ENCODE measurements at places on chromosomes 6 and 20.

GRCh38 chr6:112501705-112502104, 154.6 kb downstream of the RFPL4B start:
- no peak for DNase-seq

DNA sequence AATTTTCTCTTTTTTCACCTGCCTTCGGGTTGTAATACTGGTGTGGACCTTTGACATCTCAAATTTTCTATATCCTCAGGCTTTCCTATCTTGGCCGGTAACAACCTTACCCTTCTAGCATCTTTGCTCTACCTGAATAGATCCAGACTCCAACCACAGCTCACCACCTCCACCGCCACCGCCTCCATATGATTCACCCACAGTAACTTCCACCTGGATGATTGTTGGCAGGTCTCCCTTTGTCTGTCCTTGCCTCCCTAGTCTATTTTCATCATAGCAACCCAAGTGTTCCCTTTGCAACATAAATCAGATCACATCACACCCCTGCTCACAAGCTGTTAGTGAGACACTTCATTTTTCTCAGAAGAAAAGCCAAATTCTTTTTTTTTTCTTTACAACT, 525.8 kb upstream of the POU3F2 start:
- no peak for DNase-seq

GRCh38 chr20:58898629-58899408, 46.3 kb downstream of the GNAS start:
- DNase-seq: no peak

- no peak for DNase-seq
Observed at GRCh38 chr6:113331021-113331420, 526.1 kb upstream of the MARCKS start.

GRCh38 chr20:51622004-51622874, 79.7 kb upstream of the NFATC2 start:
- DNase-seq: no peak

GRCh38 chr6:137291441-137291840, 72.3 kb upstream of the IFNGR1 start:
- DNase-seq: no peak

DNA sequence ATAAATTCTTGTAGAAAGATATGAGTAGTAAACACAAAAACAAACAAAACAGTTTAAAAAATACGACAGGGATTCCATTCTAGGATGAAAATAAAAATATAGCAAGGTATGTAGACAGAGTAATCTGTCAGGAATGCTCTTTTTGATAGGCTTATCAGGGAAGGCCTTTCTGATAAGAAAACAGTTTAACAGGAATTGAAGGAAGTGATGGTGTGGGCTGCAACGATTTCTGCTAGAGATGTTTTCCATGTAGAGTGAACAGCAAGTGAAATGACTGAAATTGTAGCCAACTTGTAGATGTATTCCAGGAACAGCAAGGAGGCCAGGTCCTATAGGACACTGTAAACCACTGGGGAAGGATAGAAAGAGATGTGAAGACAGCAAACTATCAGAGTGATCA, 689.7 kb upstream of the GJE1 start:
- no peak for DNase-seq

- DNase-seq: no peak
Observed at GRCh38 chr6:82216549-82216948, 31.0 kb downstream of the IBTK start.

DNA sequence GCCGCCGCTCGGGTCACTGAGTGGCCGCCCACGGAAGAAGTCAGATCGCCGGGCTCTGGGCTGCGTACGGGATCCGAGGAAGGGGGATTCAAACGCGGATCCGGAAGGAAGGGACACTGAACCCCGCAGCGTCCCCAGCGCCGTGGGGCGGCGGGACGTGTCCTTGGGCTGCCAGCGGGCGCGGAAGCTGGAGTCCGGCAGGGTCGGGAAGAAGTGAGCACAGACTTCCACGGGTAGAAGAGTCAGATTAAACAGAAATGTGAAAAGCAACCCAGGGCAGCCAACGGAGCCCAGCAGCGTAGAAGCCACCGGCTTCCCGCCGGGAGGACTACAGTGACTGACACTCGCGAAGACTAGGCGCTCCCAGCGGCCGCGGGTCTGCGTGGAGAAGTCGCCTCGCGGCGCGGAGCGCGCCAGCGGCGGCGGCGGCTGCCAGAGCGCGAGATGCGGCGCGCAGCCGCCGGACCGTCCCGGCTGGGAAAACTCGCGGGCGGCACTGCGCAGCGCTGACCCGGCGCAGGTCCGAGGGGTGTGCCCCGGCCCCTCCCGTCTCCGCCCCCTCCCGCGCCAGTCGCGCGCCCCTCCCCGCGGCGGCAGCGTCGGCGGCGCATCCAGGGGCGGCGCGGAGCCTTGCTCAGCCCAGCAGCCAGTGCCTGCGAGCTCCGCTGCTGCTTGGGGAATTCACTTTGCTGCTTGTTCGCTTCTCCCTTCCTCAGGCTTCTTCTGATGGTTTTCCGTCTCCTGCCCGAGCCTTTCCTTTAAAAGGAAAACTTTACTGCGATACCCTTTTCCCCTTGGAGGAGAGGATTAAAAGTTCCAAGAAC, at the start of gene SAMD5:
Gene SAMD5 (plus strand): TSS at position 649 of the 824 bp plus-strand sequence. CDS start 239 bp downstream, outside the sequence.
- peak; percentile 67 for DNase-seq

DNA sequence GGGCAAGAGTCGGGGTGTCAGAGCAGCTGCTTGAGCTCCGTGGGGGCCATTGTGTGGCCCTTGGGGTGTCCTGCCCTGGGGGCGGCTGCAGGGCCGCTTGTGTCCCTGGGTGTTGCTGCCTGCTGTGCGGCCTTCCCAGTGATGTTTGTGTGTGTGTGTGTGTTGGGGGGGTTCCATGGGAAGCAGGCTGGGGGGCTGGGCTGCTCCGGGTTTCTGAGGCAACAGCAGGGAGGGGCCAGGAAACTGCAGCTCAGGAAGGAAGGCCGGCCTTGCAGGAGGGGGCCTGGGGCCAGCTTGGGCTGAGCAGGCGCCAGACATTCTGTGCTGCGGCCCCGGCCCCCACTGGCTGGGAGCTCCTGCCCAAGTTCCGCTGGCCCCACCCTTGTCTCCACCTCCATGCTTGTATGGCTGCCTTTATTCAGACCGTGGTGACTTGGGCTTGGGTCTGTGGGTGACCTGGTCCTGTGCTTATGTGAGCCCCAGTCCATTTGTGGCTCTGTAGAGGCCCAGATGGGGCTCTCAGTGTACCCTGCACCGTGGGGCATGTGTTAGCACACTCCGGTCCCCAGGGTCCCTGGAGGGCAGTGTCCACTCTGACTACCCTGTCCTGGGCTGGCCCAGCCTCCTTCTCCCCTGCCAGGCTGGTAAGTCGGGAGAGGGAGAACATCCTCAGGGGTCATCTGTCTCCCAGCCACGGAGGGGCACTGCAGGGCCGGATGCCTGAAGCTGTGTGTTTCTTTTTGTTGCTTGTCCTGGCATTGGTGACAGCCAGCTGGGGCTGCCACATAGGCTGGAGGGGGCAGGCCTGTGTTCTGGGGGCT, 4.6 kb upstream of the SOX18 start:
- DNase-seq: no peak

DNA sequence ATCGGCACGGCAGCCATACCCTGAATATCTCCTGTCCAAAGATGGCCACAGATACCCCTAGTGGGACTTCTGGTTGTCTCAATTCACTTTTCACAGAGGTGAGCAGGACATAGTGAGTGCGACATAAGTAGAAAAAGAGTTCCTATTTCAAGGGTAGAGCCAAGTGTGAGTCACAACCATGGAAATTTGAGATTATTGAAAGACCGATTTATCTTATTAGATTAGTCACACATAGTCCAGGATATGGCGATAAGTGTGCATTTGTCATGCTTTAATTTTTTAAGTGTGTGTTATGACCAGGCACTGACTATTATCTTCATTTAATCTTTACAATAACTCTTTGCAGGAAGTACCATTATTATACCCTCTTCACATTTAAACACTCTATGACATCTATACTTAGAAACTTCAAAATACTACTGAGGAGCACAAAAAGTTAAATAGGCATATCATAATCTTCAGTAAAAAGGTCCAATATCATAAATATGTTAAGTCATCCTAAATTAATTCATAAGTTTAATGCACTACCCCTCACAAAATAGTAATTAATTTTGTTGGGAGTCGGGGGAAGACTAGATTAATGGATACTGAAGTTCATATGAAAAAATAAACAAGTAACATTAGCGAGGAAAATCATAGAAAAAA, 13.4 kb upstream of the TNFAIP3 start:
- no peak for DNase-seq

DNA sequence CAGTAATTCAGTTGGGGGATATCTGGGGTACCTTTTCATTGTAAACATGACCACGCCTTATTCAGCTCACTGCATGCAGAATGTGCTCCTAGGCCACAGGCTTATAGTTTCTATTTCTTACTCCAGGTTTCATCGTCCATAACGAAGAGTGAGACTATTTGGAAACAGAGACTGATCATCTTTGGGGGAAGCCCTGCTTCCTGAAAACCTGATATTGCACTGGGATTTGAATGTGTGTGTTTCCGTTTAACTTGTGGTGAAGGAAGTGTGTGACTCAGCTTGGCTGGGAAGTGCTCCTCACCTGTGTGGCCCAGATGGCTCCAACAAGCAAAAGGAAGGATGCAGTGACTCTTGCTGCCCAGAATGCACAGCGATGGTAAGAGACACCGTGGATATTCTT, 19.6 kb upstream of the LTV1 start:
- no peak for DNase-seq

GRCh38 chr6:135887069-135887468, 35.6 kb downstream of the PDE7B start:
- DNase-seq: no peak

DNA sequence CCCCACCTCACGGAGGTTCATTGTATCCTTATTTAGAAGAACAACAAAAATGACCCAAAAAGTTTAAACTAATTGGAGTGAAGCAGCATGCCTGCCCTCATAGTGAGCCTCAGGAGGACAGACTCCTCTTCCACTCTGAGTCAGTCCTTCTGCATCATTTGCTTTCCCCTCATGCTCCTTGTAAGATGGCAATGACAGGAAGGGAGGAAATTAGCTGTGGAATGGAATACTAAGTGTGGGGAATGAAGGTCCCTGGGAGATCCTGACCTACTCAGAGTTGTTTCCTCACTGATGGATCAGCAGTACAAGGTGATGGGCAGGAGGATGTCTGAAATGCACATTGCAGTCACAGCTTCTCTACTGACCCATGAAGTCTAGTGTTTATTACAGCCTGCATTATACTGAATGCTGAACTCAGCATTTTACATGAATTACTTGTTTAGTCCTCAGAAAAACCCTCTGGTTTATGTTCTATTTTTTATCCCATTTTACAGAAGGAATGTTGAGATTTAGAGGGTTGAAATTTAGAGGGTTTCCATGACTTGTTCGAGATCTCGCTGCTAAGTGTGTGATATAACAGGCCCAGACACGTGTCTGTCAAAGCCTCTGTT, 212.0 kb upstream of the PCSK2 start:
- DNase-seq: no peak

All from frontal cortex (tissue), 4 donors.